ENCODE measurements at places on chromosomes 5 and 9.

DNA sequence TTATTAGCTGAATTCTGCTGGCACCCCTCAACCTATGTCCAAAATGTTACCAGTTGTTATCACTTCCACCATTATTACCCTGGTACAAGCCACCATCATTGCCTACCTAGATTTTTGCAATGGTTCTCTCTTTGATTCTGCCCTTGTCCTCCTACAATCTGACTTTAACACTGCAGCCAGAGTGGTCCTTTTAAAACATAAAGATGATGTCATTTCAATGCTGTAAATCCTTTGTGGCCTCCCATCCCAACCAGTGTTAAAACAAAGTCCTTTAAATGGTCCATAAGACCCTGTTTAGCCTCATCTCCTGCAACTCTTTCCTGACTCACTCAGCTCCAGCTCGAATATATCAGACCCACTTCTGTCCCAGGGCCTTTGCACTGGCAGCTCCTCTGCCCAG is 54.9 kb upstream of the FSTL4 start:
- no peak for DNase-seq

DNA sequence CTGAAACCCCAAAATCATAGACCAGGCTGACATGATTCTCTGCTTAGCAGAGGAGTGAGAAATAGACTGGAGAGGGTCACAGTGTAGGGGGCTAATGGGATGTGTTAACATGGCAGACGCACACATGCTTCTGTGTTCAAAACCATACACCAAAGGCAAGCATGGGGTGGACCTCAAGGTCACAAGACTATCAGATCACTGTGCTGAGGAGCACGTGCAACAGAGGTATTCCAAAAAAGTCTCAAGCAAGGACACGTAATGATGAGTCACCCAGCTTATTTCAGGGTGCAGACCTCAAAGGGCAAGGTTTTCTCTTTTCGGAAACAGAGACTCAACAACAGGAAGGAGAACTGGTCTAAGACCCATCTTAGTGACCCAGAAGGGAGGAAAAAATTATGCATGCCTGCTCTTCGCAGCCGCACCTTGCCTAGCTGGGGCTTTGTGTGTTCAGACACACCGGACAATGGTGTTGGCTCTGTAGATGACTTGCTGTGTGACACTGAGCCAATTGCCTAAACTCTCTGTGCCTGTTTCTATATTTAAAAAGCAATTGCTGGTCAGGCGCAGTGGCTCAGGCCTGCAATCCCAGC is 20.3 kb downstream of the WHRN start:
- DNase-seq: no peak

GRCh38 chr9:76451234-76451633 is 7.7 kb upstream of the GCNT1 start:
- no peak for DNase-seq

DNA sequence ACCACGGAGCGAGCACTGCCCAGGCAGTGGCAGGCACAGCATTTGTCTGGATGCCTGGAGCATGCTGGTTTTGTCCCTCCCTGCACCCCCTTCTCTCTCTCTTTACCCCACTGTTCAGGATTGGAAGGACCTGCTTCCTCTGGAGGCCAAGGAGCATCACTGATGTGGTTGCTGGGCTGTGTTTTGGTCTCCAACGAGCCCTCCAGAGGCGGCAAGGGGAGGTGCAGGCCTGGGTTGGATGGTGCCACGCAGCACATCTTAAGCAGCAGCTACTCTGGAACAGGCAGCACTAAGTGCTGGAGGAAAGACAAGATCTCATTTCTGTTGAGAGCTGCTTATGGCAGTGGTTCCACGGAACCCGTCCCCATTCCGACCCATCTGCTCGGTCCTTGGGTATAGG is 139.6 kb downstream of the CMYA5 start:
- DNase-seq: no peak

GRCh38 chr9:126146254-126147145 is 180.1 kb upstream of the MVB12B start:
- DNase-seq: no peak

- DNase-seq: no peak
These were observed 49.9 kb downstream of the MVB12B start for GRCh38 chr9:126376311-126377175.

- DNase-seq: no peak
These were observed 112.7 kb downstream of the NTRK2 start for GRCh38 chr9:84781931-84782866.

DNA sequence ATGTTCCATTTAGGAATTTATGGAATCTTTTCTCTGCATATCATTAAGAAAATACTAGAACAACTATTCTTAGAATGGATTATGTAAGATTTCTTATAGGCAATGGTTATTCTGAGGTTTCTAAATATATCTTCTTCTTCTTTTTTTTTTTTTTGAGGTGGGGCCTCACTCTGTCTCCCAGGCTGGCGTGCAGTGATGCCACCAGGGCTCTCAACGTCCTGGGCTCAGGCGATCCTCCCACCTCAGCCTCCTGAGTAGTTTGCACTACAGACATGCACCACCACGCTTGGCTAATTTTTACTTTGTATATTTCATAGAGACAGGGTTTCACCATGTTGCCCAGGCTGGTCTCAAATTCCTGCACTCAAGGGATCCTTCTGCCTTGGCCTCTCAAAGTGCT is 137.2 kb downstream of the SREK1 start:
- DNase-seq: no peak

- no peak for DNase-seq
These were observed 7.0 kb downstream of the SCAMP1 start for GRCh38 chr5:78367318-78367991.

DNA sequence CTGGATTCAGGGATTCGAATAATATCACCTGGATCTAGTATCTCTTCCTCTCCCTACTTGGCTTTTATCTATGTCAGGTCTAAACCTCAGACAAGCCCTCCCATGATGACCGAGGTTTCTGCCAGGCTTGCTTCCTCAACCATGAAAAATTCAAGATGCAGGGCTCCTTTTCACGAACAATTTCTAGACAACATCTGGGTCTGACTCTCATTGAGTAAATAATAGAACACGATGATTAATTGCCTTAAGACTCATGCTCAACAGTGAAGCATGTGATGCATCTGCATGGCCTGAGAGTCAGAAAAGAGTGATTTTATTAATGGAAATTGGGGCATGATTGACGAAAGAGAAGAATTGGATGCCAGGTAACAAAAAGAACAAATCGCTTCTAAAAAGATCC is 277.2 kb upstream of the ZNF608 start:
- no peak for DNase-seq

DNA sequence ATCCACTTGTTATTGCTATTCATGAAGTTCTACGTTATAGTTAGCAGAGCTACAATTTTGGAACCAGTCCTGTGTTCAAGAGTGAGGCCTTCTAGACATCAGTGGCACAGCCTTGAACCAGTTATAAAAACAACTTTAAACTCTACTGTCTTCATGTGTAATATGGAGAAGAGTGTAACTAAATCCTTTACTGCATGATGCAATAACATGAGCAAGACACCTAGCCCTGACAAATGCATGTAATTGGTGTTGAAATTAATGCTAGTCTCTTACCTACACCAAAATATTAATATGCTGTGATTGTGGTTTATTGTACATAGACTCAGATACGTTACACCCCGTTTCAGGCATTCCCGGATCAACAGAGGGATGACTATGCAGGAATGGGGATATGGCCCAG is 654.6 kb downstream of the IRX1 start:
- no peak for DNase-seq
